ENCODE measurements at places on chromosomes 16 and 17.
A peak's percentile ranks its signal among the peaks of the same experiment; 100 is the strongest.

- no peak for DNase-seq
These were observed 56.6 kb downstream of the COTL1 start for GRCh38 chr16:84561291-84561690.

- DNase-seq = no peak
These were observed 42.3 kb upstream of the ZNF750 start for GRCh38 chr17:82881900-82882714.

DNA sequence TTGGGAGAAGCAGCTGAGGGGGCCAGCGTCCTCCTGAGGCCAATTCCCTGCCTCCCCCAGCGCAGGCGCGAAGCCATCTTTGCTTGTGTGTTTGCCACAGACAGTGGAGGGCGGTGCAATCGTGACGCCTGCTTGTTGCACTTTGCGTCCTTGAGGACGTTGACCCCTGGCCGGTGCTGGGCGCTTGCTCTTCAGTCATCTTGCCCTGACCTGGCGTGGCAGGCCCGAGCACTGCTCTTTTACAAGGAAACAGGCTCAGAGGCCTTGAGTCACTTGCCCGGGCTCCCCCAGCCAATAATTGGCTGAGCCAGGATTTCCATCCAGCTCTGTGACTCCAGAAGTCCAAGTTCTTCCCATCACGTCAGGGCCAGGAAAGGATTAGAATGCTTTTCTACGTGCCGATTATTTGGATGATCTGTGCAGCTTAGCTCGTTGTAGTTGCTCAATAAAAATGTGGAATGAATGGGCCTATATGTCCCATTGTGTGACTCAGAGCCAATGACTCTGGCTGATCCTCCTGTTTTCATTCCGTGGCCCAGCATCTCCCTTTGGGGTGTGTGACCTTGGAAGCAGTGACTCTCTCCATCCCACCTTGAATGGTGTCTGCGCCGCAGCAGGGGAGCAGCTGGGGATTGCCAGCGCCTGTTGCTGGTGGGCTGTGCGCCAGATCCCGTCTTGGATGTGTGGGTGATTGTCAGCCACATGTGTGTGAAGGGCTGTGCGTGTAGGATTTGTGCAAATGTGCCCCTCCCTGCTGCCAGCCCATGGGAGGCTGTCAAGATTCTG lies 214.1 kb downstream of the SEC14L1 start:
- DNase-seq = peak; percentile 17

GRCh38 chr16:83354015-83354414 lies 453.8 kb upstream of the HSBP1 start:
- no peak for DNase-seq

DNA sequence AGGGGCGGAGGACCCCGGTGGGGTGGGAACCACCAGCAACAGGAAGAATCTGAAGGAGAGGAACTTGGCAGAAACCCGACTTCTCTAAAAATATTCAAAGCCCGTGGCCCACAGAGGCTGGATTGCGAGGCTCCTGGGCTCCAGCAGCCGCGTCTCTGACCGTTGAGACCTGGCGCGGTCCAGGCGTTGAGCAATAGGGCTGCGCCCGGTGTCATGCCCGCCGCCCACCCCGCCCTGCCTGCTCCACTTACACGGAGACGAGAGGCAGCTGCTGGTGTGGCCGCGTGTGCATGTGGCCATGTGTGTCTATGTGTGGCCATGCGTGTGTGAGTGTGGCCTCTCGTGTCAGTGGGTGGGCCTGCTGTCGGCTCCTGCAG lies 83.6 kb downstream of the IRF8 start:
- DNase-seq = no peak

DNA sequence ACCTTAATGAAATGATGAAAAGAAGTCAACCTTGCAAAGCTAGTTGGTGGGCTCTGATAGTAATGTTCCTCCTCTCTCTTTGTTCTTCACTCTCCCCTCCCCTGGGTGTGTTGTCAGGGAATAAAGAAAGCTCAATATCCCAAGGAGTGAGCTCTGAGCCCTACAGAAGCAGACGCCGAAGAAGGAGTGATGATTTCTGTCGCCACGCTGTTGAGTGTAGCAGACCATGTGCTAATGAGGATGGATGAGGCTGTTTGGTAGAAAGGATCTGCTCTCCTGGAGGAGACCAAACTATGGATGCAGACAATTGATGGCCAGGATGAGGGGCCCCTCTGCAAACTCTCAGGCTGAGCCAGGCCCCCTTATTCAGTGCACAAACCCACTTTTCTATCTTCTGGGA lies 140.0 kb upstream of the DNAH9 start:
- no peak for DNase-seq

- DNase-seq = no peak
These were observed 222.7 kb downstream of the HS3ST4 start for GRCh38 chr16:25914357-25914962.

- DNase-seq = no peak
These were observed 7.0 kb downstream of the KSR1 start for GRCh38 chr17:27463235-27463677.

- no peak for DNase-seq
These were observed 60.5 kb upstream of the PLCG2 start for GRCh38 chr16:81718637-81719036.

- no peak for DNase-seq
These were observed 239.5 kb upstream of the IRX3 start for GRCh38 chr16:54526087-54526486.

GRCh38 chr16:68644296-68644695 lies 814 bp upstream of the CDH3 start:
- no peak for DNase-seq

GRCh38 chr16:27169511-27170071 lies 33.7 kb upstream of the KDM8 start:
- peak; percentile 74 for DNase-seq

GRCh38 chr17:55416470-55417052 lies 5.1 kb downstream of the MMD start:
- DNase-seq = no peak

- no peak for DNase-seq
These were observed 31.8 kb upstream of the NAT9 start for GRCh38 chr17:74807925-74808324.

- no peak for DNase-seq
These were observed 28.7 kb downstream of the MRM1 start for GRCh38 chr17:36629970-36630502.

DNA sequence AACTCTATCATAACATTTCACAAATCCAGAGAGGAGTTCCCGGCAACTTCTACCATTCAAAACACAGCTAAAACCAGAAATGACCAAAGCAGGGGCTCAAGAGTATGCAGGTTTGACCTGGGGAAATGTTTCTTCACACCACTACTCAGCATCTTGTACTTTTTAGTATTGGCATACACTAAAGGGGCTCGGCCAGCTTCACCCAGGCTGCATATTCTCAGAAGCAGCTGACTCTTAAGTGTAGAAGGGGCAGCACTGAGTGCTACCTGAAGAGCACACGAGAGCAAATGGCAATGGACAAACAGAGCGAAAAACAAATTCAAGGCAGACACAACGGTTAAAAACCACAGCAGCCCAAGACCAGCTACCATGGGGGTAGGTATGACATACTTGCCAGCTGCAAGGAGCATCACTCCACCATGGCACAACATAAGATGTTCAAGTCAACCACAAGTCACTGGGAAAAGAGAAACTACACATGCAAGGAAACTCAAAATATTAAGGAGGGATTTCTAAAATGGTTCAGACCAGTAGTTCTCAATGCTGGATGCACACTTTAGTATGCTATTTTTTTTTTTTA lies 34.4 kb downstream of the N4BP1 start:
- no peak for DNase-seq

DNA sequence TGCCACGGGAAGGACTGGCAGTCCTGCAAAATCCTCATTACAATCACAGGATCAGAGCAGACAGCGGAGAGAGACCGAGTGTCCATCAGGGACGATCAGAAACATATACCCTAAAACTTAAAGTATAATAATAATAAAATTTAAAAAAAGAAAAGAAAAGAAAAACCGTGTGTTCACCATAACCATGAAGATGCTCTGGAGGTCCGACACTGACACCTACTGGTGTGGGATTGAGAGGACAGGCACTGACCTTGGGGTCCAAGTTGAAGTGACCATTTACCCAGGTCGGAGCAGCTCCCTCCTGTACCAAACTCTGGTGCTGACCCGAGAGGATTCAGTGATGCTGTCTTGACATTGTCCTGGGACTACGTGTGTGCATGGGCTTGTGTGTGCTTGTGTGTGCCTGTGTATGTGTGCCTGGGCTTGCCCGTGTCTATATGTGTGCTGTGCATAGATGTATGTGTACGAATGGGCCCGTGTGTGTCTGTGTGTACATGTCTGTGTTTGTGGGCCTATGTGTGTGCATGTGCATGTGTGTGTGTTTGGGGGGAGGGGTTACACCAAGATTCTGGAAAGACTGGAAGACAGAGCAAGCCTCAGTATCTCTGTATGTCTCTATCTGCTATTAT lies 10.0 kb upstream of the CD300LD start:
- DNase-seq = no peak

- DNase-seq = peak; percentile 68
These were observed at the start of gene LITAF for GRCh38 chr16:11586856-11587642. LITAF (minus strand) TSS chr16:11586919; CDS start chr16:11556730, 30,189 bp downstream.

DNA sequence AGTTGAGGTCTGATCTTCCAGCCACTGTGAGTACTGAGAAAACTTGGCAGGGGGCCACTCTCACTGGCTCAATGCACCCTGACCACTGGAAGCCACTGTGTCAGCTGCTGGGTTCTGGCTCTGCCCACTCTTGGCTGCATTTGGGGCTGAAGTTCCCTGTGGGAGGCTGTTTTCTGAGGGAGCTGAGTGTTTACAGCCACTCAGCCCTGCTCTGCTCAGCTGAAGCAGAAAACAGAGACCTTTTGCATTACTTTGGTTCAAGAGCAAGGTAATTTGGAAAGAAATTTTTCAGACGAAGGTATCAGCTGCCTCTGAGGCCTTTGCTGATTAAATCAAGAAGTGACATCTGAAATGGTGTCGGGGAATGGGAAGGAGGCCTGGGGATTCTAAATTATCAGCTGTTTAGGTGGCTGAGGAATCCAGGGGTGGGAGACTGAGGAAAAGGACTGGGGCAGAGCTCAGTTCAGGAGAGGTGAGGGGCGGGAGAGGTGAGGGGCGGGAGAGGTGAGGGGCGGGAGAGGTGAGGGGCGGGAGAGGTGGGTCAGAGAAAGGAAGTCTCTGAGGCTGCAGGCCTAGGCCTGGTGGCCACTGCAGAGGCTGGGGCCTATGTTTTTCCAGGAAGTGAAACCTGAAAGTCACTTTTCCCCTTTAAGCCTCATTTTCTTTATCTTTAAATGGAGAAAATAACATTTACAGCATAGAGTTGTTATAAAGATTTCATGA lies at the start of gene ACSM5:
ACSM5 (plus strand) TSS at position 137 of the 723 bp plus-strand sequence. CDS start 1,951 bp downstream, outside the sequence.
- no peak for DNase-seq

- DNase-seq = no peak
These were observed 261.9 kb upstream of the FOXF1 start for GRCh38 chr16:86248310-86248905.

DNA sequence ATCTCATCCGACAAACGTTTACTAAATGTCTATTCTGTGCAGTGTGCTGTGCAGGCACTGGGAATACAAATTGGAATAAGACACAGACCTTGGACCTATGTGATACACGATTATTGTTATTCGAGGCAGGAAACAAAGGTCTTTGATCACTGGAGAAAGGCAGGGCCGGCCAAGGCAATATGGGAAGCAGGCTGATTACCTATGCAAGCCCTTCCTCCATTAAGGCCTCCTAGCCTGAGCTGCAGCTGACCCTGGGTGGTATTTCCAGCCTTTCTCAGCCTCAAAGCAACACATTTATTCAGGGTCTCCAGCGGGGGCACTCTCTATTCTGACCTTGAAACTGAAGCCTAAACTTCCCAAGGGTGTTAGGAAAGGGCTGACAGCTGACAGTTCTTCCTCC lies 13.4 kb downstream of the ST6GALNAC1 start:
- DNase-seq = no peak

DNA sequence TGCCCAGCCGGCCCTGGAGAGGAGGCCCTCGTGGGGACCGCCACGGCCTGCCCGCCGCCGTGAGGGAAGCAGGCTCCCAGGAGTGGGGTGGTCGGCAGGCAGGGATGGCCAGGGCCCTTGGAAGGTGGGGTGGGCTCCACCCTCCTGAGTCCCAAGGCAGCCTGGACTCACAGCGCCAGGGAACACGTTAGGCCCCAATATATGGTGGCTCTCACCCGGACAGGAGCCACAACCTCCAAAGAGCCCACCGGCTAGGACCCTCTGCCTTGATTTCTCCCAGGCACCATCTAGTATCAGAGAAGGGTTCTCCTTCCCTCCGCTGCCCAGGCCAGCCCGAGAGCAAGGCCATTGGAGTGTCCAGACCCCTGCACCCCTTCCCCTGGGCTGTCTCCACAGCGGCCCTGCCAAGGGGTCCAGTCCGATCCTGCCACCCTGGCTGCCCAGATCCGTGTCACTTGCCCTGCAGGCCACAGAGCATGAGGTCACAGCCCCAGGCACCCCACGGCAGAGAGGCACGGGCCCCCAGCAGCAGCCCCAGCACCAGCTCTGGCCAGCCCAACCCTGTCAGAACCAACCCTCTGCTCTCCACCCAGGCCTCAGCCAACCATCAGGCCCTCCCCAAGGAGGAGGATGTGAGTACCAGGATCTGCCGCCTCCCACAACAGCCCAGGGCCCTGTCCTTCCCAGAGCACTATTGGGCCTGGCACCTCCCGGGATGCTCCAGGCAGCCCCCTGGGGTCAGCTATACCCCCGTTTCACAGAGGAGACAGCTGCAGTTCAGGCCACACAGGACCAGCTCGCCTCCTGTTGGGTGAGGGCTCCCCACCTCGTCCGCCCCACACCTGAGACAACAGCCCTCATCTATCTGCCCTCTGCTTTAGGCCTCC lies 1.1 kb upstream of the AXIN1 start:
- DNase-seq = peak; percentile 34

GRCh38 chr16:15043344-15043743 lies 12.5 kb downstream of the NTAN1 start:
- DNase-seq = no peak

DNA sequence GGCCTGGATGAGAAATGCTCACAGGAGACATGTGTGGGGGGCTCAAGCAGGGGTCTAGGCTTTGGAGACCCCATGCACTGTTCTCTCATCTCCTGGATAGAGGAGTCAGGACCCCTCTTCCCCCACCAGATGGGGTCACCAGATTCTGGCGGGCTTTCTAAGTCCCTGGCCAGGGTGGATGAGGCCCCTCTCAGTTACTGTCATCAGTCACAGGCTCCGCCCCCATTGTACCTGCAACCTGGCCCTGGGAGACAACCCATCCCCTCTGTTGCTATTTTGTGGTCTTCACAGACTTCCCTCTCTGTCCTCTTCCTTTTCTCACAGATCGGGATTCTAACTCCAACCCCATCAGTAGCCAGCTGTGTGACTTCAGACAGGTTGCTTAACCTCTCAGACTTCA lies 33.5 kb upstream of the NDRG4 start:
- DNase-seq = no peak

GRCh38 chr17:7711051-7711755 lies 6.2 kb downstream of the EFNB3 start:
- no peak for DNase-seq

Measured in activated T-cell treated with anti-CD3 and anti-CD28 coated beads, Interleukin-2, amount 50 U/mL, for 1 hour (primary cell).